ENCODE measurements at places on chromosomes 13 and 19.

DNA sequence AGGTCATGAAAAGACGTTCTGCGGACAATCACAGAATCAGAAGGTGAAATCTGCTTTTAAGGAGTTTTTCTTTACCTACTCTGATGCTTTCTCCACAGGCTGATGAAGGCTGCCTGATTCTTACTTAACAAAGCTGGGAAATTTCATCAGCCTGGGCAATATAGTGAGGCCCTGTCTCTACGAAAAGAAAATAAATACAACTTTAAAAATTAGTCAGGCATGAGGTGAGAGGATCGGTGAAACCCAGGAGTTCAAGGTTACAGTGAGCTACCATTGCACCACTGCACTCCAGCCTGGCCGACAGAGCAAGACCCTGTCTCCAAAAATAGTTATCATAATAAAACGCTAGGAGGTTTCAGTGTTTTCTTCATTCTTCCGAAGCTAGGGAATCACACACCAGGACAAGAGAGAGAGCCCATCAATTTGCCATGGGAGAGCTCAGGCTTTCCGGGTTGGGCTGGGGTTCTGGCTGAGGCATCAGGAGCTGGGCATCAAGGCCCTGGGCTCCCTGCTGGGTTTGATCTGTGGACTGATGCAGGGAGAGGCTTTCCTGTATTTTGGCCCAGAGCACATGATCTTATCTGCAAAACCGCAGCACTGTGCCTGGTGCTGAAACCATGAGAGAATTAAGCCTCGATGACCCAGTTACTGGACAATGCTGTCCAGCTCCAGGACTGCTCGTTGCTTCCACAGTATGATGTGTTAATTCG is 25.1 kb upstream of the CEBPG start:
- DNase-seq: no peak

- DNase-seq: no peak
Observed at GRCh38 chr19:33247441-33247819, 21.8 kb upstream of the SLC7A10 start.

GRCh38 chr19:18044825-18045304 is 36.9 kb downstream of the ARRDC2 start:
- DNase-seq: peak; percentile 70

GRCh38 chr19:16883522-16883921 is 5.3 kb upstream of the F2RL3 start:
- DNase-seq: no peak

GRCh38 chr13:90562443-90562842 is 785.0 kb upstream of the MIR17HG start:
- DNase-seq: no peak

DNA sequence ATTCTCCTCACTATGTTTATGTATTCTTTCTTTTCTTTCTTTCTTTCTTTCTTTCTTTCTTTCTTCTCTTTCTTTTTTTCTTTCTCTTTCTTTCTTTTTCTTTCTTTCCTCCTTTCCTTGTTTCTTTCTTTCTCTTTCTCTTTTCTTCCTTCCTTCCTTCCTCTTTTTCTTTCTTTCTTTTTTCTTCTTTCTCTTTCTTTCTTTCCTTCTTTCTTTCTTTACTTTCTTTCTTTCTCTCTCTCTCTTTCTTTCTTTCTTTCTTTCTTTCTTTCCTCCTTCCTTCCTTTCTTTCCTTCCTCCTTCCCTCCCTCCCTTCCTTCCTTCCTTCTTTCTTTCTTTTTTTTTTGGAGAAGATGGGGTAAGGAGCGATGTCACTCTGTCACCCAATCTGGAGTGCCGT is 1405.5 kb downstream of the SLITRK5 start:
- DNase-seq: no peak

DNA sequence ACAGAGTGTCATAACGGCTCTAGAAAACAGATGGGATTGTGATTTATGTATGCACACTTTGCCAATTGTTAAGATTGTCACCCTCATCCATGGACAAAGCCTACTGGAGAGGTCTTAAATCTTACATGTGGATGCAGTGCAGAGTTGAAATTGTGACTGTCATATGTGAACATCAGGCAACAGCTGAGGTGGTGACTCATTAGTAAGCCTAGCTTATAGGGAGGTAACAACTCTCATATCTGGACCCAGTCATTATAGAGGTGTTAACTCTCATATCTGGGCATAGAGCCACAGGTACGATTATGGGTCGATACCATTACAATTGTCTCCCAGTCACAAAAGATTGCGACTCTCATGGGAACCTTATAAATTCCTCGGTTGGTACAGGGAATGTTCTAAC is 29.8 kb upstream of the ZNF254 start:
- DNase-seq: no peak

- no peak for DNase-seq
Observed at GRCh38 chr13:77061362-77061761, 34.4 kb upstream of the FBXL3 start.

GRCh38 chr13:57633141-57633949 is 1.8 kb downstream of the PCDH17 start:
- DNase-seq: no peak

GRCh38 chr19:18173572-18174288 is at the start of gene IFI30:
IFI30 (plus strand) TSS chr19:18173813; CDS start chr19:18173842, 29 bp downstream.
- peak; percentile 52 for DNase-seq

DNA sequence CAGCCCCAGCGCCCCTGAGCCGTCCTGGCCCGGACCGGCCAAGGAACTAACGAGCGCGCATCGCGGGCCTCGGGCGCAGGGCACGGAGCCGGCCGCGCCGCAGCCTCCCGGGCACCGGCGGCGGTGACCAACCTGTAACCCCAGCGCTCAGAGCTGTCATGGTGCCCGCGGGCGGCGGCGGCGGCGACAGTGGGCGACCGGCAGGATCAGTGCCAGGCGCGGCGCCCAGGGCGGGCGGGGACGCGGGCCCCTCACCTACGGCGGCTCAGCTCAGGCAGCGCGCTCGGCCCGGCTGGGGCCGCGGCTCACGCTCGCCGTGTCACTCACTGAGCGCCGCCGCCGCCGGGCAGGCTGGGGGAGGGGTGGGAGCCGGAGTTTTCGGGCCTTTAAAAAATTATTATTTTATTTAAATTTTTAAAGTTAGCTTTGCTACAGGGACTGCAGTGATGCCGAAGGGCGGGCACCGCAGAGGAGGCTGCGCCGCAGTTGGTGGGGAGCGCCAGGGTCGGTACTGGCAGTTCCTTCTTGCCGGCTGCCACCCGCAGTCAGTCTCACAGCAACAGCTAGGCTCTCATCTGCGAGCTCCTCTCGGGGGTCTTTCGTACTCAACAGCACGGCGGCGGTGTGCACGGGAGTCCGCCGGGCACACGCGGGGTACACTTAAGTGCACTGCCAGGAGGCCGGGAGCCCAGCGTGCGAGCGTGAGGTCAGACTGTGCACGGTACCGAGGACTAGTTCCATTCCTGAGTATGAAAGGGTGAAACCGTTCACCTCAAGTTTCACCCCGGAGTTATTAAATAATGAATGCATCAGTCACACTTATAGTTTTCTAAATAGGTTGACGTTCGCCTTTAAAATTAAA is at the start of gene NALCN:
Gene NALCN, minus strand, starts transcription at position 328 of the 862 bp plus-strand sequence. CDS start 17,382 bp downstream, outside the sequence.
- DNase-seq: no peak

- DNase-seq: no peak
Observed at GRCh38 chr13:94444826-94445225, 34.7 kb downstream of the DCT start.

- peak; percentile 31 for DNase-seq
Observed at GRCh38 chr13:42396501-42396900, 124.5 kb downstream of the AKAP11 start.

DNA sequence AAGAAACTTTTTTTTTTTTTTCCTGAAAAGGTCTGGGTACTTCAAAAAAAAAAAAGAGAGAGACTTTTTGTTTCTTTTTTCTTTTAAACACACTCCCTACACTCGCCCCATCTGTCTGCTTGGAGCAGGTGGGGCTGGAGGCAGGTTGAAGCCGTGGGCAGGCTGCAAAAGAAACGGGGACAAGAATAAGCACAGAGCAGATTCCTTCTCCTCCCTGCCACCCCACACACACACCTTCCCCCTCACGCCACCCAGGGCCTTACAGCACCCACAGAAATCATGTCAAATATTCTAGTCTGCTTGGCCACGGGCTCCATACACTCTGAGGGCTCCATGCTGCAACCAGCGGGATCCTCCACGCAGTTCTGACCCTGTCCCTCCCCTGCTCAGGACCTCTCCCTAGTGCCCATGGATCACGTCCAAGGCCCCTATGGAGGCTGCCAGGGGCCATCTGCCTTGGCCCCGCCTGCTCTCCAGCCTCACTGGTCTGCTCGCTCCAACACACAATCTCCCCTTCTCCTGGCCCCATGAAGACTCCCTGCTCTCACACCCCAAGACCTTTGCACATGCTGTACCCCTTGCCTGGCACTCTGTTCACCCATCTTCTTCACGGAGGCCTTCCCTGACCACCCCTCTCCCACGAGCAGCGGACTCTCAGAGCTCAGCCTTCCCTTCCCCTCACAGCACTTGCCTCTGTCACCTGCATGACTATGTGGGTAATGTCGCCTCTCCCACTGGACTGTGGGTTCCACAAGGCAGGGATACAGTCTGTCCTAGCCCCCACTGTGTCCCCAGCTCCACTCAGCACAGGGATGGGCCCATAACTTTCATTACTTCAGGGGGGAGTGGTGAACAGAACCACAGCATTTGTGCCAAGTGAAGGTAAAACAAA is 11.4 kb downstream of the AKT2 start:
- DNase-seq: no peak

DNA sequence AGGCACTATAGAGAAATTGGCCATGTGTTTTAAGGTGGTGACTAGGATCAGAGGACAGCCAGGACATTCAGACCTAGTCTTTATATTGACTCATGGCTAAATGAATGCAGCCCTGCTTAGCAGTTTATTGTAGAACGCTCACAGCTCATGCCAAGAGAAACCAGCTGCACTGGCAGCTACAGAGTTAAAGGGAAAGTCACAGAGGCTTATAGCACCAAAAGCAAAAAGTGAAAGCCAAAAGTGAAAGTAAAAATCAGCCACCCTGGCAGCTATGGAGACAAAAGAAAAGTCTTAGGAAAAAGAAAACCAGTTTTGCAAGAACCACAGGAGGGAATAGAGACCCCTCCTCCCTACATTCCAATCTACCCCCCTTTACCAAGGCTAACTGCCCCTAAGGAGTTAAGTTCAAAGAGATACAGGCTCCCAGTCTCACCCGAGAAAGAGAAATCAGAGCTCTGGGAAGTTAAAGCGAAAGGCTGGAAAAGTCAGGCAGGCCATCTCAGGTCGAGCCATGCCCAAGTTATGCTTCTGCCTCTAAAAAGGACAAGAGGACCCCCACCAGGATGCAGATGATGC is 99.0 kb downstream of the ZNF429 start:
- no peak for DNase-seq

GRCh38 chr19:40088299-40089047 is 2.3 kb downstream of the ZNF780A start:
- no peak for DNase-seq

GRCh38 chr19:13164343-13165161 is 14.3 kb downstream of the IER2 start:
- no peak for DNase-seq

DNA sequence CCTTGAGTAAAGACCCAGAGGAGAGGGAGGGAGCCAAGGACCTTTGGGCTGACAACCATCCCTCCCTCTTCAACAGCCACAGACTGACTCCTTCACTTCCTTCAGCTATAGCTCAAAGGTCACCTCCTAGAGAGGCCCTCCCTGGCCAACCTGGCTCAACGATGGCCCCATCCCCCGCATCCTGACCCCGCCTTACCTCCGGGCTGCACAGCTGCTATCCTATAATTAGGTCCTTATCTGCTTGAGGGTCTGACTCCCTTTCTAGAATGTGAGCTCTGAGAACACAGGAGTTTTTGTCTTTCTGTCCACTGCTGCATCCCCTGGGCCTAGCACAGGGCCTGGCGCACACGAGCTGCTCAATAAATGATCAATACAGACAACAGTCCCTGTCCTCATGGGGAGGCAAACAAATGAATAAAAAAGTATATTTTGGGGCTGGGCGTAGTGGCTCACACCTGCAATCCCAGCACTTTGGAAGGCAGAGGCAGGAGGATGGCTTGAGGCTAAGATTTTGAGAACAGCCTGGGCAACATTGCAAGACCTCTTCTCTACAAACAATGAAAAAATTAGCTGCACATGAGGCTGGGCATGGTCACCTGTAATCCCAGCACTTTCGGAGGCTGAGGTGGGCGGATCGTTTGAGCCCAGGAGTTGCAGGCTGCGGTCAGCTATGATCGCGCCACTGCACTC is 6.6 kb upstream of the LGALS4 start:
- no peak for DNase-seq

DNA sequence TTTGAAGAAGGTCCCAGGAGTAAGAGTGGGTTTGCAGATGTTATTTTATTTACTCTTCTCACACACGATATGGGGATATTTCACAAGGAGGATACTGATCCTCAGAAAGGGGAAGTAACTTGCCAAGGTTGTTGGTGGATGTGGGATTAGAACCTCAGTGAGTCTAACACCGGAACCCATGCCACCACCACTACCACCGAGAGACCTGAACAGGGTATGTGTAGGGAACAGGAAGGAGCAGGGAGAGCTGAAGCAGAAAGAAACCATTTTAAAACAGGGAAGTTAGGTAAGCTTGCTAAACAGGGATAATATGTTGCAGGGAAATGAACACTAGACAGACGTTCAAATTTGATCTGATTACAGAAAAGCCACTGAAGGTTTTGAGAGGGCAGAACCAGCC is 11.6 kb upstream of the CEACAM3 start:
- no peak for DNase-seq

- DNase-seq: no peak
Observed at GRCh38 chr19:1214862-1215731, 9.5 kb downstream of the STK11 start.

DNA sequence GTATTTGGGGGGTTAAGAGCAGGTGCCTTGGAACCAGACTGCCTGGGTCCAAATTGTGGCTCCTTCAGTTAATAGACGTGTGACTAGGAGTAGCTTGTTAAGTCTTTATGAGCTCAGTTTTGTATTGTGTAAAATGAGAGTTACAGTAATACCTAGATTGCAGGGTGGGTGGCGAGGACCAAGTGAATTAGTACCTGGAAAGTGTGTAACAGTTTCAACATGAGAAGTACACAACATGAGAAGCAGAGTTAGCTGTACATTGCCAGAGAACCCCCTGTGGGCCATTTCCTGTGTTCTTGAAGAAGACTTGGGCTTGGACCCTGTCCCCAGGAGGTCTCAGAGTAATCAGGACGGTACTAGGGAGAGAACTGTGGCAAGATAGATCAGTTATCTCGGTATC is 36.8 kb downstream of the PPP2R1A start:
- DNase-seq: no peak

DNA sequence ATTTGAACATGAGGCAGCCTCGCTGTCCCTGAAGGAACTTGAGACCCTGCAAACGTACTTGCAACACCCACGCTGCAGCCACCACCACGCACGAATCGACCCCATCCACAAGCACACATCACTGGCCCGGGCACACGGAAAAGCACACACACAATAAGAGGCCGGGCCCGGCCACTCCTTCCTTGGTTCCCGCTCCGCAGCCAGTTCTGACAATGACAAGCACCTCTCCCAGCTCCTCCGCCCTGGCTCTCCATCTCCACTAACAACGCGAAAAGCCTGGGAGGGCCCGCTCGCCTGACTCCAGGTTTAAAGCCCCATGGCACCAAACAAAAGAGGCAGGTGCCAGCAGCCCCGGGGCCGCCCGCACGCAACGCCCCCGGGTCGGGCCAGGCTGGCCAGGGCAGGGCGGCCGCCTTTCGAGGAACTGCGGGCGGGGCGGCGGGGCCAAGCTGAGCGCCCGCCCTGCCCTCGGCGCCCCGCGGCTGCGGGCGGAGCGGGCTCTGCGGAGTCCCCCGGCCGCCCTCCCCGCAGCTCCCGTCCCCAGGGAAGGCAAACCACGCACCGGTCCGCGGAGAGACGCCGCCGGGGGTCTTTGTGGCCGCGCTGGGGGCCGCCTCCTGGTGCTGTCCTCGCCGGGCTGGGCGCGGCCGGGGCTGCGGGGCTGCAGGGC is 495 bp downstream of the DCLK1 start:
- no peak for DNase-seq

- no peak for DNase-seq
Observed at GRCh38 chr13:49272296-49272695, 24.6 kb downstream of the CDADC1 start.

Data from stimulated activated CD4-positive, alpha-beta T cell treated with anti-CD3 and anti-CD28 coated beads, Interleukin-15, amount 100 ng/mL, for 1 hour (primary cell).